Fibroblast of the aortic adventitia (primary cell): ENCODE measurements at places on chromosomes 2 and 18. TPM values are rescaled to one million over a fixed set of nuclear protein-coding genes. Genes with fewer than 3 reads are reported as not detected.

- no peak for DNase-seq
Observed at GRCh38 chr2:154526234-154526633, 172.3 kb upstream of the KCNJ3 start.

DNA sequence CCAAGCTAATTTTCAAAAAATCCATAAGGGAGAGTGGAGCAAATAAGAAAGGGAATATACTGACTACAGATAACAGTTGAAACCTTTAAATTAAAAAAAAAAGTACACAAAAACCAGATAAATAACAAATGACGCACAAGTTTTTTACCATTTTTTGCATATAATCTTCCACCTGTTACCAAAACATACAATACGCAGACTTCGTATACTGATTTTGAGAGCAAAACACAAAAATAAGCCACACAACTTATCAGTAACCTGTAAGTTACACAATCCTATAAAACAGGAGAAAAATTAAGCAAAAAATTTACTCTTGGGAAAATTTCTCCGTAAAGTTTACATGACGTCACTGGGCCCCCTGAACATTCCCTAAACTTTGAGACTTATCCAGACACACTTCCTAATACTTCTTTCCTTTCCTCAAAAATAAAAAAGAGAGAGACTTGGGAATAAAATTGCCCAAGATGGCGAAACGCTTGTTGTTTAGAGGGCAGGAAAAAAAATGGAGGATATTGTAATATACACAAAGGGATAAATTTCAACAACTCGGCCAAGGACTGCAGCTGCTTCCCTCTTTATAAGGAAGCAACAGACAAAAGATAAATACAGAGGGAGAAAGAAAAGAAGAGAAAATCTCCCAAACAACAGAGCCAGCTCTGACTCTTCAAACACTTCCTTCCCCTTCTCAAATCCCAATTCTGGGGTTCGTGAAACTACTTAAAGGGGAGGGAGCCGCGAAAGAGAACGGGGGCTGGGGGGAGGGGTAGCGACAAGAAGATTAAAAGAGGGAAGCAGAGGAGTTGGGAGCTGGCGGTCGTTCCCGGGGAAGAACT, 1.6 kb downstream of the BAZ2B start:
- peak; percentile 80 for DNase-seq

GRCh38 chr18:45373286-45373880, 241.9 kb upstream of the SLC14A2 start:
- DNase-seq, result no peak

GRCh38 chr2:168478206-168478605, 22.1 kb downstream of the CERS6 start:
- DNase-seq, result no peak

GRCh38 chr2:151844211-151844896, 16.1 kb upstream of the ARL5A start:
- peak; percentile 7 for DNase-seq

GRCh38 chr18:44130376-44130942, 550.2 kb upstream of the SETBP1 start:
- DNase-seq, result peak; percentile 50

DNA sequence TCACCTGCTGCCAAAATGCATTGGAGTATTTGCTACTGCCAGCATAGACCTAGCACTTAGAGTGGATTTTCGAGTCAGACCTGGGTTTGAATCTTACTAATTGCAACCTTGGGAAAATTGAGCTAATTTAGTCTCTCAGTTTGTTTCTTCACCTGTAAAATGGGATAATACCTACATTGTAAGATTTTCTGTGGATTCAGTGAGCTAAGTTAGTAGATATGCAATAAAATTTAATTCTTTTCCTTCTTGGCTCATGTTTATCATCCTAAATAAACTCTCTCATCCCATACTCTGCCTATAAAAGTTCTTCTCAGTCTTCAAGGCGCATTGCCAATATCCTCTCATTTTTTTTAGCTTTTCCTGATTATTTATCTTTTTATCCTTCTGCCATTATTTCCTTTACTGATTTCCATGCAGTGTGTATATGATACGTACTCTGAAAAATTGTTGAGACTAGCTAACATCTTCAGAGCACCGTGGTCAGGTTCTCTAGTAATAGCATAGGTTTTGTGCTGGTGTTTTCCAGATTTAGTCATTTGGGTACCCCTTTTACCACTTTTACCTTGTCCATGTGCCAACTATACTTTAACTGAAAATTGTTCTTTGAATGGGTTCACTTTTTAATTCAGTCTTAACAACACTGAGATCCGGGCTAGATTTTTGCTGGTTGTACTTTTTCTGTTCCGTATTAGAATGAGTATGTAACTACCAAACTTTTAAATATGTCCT, 7.3 kb downstream of the CEP192 start:
- DNase-seq, result no peak

- DNase-seq, result no peak
Observed at GRCh38 chr2:44952806-44953498, 11.4 kb downstream of the SIX3 start.

DNA sequence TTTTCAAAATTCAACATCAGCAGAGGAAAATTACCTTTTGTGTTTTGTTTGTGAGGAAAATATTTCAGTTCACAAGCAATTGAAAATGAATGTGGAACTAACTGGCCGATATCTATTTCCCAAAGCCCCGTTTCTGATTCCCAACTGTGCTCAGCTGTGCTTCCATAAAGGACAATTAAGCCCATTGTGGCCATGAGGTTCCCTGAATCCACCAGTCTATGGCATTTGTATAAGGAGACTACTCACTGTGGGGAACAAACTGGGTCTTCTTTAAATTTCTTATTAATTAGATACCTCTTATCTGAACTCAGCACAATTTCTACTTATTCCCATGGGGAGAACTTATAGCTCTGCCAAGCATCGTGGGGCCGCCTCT, 31.4 kb upstream of the AGAP1 start:
- DNase-seq, result no peak

DNA sequence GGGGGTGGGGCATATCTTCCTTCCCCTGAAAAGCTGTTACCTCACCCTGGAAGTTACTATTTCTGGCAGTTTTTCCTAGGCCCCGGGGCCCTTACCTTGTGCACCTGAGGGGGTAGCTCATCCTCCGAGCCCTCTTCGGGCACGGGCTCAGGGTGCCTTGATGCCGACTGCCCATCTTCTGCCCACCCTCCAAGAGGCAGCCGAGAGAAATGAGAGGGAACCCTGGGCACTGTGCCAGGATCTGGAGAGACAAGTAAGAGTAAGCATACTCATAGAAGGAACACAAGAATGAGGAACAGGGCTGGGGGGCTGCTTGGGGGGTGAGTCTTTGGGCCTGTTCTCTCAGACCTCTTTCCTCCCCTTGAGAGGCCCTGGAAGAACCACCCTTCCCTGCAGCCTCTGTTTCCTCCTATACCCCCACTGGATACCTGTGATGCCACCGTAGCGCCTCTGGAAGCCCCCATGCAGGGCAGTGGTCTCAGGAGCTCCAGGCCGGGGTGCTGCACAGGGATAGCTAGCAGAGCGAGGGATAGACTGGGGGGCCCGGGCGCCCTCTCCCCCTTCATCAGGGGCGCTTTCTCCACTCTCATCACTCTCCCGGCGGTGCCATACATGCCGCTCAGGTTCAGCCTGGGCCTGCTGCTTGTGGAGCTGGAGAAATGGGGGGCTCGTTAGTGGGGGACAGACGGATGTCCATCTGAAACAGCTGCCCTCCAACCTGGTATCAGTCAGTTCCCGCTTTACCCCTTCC, 2.1 kb upstream of the ABCB6 start:
- no peak for DNase-seq

- DNase-seq, result peak; percentile 93
Observed at GRCh38 chr18:1002653-1003178, 98.0 kb downstream of the ADCYAP1 start.

Gene TMEM163
- not detected in 2 replicates for total RNA-seq

Gene GNAL
- 0.16 and 0.63 TPM in 2 replicates for total RNA-seq

Gene REL
- total RNA-seq, result 6.5 and 7.4 TPM in 2 replicates

Gene ELOA2
- total RNA-seq, result not detected in 2 replicates

Gene IGFBP2
- 1.1 and 10.6 TPM in 2 replicates for total RNA-seq

Gene RAX
- not detected in 2 replicates for total RNA-seq
